ENCODE measurements at places on chromosomes 6 and 20.

- no peak for ATAC-seq
These were observed 28.7 kb downstream of the DNAJC5 start for GRCh38 chr20:63923651-63924050.

- no peak for ATAC-seq
These were observed 24.7 kb downstream of the COX4I2 start for GRCh38 chr20:31662372-31662854.

- peak; percentile 52 for ATAC-seq
These were observed 7.8 kb downstream of the FOXF2 start for GRCh38 chr6:1396952-1397868.

DNA sequence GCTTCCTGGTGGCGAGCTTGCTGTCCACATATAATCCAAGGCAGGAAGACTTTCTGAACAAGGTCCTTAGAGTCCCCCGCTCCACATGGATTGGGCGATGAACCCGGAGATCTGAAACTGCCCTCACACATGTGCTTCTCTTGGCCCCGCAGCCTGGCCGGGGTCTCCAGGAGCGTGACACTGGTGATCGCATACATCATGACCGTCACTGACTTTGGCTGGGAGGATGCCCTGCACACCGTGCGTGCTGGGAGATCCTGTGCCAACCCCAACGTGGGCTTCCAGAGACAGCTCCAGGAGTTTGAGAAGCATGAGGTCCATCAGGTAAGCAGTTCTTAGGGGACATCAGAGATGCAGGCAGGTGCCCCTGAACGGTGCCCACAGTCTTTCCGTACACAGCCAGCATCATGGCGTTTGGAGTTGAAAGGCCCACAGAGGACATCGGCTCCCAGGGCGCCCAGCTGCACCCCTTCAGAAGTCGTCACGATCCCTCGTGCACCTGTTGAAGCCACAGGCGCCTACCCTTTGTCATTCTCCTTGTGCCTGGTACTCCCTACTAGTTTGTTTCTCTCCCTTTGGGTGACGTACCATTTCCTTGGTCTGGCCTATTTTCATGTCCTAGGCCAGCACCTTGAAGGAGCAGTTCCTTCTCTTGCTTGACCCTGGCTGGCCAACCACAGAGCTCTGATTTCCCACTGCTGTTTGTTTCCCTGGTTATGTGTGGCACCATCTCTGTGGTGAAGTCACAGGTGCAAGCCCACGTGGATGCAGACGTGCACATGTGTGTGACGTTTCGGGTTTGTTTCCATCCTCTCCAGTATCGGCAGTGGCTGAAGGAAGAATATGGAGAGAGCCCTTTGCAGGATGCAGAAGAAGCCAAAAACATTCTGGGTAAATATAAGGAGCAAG lies 43.3 kb upstream of the IRF4 start:
- ATAC-seq, result no peak

DNA sequence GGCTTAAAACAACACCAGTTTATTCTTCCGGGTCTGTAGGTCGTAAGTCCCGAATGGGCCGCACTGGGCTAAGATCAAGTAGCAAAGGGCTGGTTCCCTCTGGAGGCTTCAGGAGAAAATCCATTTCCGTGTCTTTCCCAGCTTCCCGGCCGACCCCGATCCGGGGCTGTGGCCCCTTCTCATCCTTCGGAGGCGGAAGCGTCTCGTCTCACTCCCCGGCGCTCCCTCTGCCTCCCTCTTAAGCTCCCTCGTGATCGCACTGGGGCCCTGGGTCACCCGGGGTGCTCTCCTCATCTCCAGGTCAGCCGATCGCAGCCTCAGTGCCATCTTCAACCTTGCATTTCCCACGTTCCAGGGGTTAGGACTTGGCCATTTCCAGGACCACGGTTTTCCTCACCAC lies 199.4 kb downstream of the WDR27 start:
- ATAC-seq, result no peak

- no peak for ATAC-seq
These were observed 93.7 kb downstream of the NDUFAF5 start for GRCh38 chr20:13878566-13878965.

- ATAC-seq, result no peak
These were observed 289.7 kb downstream of the UBE3D start for GRCh38 chr6:82775981-82776380.

- ATAC-seq, result no peak
These were observed 74.6 kb upstream of the RNF24 start for GRCh38 chr20:4089756-4090487.

GRCh38 chr6:24154121-24154520 lies 28.1 kb downstream of the NRSN1 start:
- no peak for ATAC-seq

DNA sequence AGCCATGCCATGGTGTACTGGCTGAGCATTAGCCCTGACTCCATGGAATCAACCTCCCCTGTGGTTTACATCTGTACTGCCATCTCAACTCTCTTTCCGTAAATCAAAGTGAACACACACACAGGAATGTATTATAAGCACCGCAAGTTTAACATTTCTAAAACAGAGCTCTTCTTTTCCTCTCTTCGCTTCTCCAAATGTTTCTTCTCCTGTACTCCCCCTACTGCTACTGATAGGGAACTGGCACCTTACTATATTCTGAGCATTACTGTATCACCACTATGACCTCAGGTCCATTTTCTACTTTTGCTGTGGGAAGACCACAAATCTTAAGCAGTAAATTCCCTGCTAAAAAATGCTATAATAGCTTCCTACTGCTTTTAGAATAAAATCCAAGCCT lies 101.2 kb downstream of the NUS1 start:
- no peak for ATAC-seq

DNA sequence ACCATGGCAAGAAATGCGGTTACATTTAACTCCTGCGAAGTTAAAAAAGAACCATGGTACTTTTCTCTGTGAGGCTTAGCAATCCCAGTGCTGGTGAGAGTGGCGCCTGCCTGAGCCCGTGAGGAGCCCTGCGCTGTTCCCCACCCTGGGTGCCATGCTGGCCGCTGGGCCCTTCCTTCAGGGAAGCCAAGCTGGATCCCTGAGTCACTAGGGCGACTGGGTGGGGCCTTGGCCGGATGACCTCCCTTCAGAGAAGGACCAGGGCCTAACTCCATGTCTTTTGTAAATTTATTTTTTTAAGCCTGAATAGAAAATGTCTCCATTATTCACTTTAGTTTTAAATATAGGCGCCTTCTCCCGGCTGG lies 209.1 kb downstream of the ERMARD start:
- no peak for ATAC-seq

DNA sequence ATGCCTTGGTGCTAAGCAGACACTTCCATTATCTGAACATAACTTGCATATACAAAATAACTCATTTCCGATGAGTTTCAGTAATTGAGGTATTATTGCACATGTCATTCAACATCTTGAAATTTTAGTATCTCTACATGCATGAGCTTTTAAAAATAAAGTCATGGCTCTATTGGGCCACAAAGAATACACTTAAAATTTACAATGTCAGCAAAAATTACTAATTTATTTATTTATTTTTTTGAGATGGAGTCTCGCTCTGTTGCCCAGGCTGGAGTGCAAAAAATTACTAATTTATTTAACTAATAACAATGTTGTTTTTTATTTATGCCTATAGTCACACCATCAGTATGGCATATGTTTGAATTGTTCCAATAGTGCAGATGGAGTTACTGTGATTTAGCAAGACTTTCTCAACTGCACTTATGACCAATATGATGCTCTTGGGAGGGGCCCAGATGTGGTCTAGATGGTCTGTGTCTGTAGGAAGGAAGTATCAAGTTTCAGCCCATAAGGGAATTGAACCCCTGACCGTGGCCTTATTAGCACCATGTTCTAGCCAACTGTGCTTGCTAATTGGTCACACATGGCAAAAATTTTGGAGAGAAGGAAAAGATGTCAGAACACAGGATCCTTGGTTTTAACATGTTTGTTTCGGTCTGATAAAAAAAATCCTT lies 370.7 kb upstream of the TSHZ2 start:
- no peak for ATAC-seq

- ATAC-seq, result no peak
These were observed 406 bp upstream of the TRIM26 start for GRCh38 chr6:30213667-30213956.

DNA sequence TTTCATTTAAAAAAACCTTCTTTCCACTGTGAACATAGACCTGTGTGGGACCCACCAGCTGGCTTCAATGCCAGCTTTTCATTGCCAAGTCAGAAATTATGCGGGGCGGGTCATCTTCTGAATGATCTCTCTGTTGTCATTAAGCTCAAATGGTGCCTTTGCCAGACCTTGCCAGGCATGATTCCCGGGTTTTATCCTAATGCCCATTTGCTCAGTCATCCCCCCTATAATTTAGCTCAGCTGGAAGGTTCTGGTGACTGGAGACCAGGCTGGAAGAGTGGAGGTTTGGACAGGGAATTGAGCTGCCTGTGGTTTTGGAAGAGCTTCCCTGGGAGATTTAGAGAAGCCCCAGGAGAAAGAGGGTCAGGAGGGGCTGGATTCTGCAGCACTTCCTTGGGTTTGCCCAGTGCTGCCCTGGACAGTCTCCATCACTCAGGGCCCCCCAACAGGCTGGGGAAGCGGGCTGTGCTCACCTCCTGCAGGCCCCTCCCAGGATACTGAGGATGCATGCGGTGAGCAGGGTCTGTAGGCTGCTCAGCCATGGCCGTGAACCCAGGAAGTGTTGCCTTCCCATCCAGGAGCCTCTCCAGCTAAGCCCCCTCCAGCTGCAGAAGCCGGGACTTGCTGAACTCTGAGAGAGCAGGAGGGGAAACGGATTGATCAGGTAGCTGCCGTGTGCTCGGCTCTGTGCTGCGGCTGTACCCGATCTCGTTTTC lies 273.0 kb downstream of the CDH4 start:
- peak; percentile 8 for ATAC-seq

DNA sequence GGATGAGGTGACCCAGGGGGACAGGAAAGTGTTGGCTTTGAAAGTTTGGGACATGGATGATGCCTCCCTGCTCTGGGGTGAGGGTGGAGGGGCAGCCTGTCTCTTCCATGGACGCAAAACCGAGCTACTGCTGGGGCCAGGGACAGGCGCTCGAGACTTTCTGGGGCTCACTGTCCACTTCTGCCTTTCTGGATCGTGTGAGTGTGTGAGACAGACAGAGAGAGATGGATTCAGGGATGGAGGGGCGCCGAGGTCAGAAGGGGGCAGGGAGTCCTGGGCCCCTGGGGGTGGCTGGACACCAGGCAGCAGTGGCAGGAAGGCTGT lies 78.0 kb upstream of the GATA5 start:
- ATAC-seq, result no peak

GRCh38 chr6:31142361-31142761 lies 3.5 kb upstream of the PSORS1C2 start:
- ATAC-seq, result no peak

- ATAC-seq, result peak; percentile 31
These were observed 7.7 kb upstream of the C20orf203 start for GRCh38 chr20:32681175-32682084.

- no peak for ATAC-seq
These were observed 18.5 kb upstream of the FAM184A start for GRCh38 chr6:119096721-119097565.

DNA sequence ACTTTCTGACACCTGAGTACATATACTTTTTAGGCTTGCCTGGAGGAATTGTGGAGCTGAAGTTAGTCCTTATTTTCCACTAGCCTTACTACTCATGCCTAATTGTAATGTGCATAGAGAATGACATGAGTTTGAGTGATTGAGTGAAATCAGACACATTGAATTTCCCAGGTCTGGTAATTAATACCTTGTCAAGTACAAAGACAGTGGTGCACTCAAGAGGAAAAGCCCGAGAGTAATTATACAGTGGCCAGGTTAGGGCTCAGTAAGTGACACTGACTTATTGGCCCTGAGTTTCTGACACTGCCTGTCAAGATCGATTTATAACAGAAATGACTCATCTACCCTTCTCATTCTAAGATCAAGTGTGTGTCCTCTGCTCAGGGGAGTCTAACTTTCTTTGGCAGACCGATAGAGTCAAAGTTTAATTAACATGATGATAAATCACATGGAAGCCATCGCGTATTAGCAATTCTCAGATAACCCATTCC lies 288.3 kb downstream of the TPBG start:
- ATAC-seq, result no peak

DNA sequence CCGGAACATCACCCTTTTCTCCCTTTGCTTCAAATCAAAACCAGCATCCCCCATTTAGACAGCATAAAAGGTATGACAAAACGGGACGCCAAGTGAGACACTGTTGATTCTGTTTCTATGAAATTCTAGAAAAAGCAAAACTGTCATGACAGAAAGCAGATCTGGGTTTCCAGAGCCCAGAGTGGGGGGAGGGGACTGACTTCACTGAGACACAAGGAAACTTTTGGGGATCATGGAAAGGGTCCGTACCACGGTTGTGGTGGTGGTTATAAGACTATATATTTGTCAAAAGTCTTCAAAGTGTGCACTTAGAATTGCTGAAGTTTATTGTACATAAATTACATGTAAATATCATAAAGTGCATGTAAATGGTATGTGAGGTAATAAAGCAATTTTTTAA lies 82.6 kb downstream of the SLC22A3 start:
- ATAC-seq, result no peak

GRCh38 chr6:45922728-45923351 lies 92.8 kb downstream of the CLIC5 start:
- ATAC-seq, result peak; percentile 57

DNA sequence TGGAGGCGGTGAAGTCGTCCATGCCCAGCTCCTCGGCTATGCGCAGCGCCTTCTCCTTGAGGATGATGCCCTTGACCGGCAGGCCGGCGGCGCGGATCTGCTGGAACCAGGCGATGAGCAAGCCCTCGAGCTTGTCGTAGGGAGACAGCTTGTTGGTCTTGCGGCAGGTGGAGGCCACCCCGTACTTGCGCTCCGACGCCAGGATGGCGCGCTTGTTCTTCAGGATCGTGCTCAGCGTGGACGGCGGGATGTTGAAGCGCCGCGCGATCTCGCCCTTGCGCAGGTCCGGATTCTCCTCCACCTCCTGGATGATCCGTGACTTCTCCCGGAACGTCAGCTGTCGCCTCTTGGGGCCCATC lies 435 bp downstream of the CENPB start:
- peak; percentile 49 for ATAC-seq

- ATAC-seq, result no peak
These were observed 43.8 kb downstream of the PKIB start for GRCh38 chr6:122654012-122654411.

GRCh38 chr20:21397341-21398108 lies at the start of gene NKX2-4:
Gene NKX2-4 (minus strand): TSS chr20:21397526. CDS start chr20:21397399, 127 bp downstream.
- ATAC-seq, result no peak

DNA sequence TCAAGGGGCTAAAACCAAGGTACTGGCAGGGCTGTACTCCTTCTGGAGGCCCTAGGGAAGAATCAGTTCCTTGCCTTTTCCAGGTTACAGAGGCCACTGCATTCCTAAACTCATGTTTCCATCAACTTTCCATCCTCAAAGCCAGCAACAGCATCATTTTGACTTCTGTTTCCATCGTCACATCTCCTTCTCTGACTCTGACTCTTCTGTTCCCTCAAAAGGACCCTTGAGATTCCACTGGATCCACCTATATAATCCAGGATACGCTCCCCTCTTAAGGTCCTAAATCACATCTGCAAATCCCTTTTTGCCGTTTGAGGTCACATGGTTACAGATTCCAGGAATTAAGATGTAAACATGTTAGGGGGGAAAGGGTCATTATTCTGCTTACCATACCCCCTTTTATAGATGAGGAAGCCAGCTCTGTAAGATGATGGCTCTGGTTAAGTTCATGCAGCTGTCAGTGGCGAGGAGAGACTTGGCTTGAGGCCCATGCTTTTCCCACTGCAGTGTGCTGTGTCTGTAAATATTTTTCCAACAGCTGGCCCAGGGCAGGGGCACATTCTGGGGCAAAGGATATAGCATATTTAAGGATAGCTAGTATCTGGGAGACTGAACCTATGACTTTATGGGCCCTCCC lies 114.6 kb downstream of the TNFRSF21 start:
- no peak for ATAC-seq

Measured in stimulated activated memory B cell treated with anti-CD40 and anti-IgM and Interleukin-4, amounts not matched to agents 10 μg/mL and 1 μg/mL and 100 μg/mL, for 72 hours (primary cell).